ENCODE measurements at places on chromosomes 3 and 15.

DNA sequence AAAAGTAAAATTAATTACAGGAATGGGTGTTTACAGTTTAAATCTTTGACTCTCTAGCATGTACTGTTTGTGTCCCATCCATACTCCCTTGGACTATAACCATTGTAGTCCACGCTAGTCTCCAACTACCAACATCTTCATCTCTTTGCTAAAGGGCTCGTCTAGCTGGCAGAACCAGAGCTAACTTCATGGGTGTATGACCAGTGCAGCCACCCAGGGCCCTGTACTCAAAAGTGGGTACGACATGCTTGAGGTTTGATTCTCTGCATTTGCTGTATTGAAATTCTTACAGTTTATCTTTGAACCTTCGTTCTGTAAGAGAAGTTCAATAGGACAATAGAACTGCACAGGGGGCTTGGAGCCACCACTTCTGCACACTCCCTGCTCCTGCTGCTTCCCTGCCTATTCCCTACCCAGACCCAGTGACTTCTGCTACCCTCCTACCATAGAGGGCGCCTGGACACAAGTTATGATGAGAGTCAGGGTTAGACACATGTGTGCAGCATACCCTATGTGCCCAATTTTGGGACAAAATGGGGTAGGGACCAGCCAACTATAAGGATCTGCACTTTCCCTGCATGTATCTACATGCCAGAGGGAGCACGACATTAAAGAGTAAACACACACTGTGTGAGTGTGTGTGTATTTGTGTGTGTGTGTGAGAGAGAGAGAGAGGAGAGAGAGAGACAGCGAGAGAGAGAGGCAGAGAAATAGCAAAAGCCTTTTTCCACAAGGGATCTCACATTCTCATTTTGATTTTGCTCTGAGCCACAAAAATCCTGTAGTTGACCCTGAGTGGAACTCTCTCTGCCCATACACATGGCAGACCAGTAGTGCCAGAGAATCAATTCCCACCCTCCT, 59.0 kb upstream of the NECTIN3 start:
- DNase-seq: no peak

DNA sequence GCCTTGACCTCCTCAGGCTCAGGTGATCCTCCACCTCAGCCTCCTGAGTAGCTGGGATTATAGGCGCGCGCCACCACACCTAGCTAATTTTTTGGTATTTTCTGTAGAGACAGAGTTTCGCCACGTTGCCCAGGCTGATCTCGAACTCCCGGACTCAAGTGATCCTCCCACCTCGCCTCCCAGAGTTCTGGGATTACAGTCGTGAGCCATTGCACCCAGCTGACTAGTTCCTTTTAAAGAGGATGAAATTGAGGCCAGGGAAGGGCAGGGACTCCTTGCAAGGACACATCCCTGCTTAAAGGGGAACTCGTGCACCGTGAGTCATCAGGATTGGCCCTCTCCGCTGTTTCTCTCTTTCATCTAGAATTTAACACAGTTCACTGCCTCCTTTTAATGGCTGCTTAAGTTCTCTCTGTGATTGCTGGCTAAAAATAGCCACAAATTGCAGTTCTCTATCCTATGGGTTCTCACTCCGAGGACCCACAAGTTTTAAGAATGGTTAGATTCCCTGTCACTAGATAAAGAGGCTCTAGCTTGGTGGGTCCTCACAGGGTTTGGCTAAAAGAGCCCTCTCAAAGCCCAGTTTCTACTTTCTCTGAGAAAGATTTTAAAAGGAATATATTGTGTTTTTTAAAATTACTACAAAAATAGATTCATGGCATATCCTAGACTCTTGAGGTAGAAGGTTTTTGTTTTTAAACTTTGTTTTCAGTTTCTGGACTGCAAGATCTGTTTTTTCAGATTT, 1.4 kb downstream of the CRTAP start:
- DNase-seq: peak; percentile 92

DNA sequence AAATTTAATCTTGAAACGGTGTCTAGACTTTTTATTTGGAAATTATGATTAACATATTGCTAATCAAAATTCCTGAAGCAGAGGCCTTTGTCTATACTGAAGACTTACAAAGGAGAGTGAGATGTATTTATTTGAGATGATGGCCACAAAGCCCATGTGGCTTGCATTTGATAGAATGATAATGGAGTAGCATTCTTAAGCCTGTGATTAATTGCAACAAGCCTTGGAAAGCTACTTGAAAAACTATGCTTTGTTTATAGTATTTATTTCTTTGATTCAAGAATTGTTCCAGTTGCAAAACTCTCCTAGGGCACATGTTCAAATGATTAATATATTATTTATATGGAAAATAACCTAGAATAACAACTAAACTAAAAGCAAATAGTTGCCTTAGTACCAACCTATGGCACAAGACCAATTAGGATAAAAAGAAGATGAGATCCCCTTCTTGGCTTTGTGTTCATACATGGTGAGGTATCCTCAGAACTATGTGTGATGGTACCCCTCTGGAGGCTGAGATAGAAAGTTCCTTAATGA, 244.1 kb upstream of the TBL1XR1 start:
- no peak for DNase-seq

DNA sequence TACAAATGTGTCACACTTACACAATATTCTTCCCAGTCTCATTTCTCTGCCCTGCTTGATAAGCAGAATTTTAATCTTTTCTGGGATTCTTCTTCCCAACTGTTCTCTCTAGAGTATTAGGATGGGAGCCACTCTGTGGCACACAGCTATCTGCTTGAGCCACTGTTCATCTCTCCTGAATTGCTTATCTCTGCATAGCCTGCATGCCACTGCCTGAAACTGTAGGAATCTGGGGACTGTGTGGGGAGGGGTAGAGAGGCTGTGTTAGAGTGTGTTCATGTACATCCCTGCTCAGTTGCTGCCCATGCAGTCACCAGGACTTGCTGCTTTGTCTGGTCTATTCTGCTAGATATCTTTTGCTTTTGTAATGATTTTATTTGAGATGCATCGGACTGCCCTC, 2.3 kb upstream of the OR4F6 start:
- no peak for DNase-seq

GRCh38 chr15:34609102-34610057, 25.9 kb upstream of the GOLGA8B start:
- DNase-seq: no peak
